ENCODE measurements at places on chromosomes 3 and 15.

DNA sequence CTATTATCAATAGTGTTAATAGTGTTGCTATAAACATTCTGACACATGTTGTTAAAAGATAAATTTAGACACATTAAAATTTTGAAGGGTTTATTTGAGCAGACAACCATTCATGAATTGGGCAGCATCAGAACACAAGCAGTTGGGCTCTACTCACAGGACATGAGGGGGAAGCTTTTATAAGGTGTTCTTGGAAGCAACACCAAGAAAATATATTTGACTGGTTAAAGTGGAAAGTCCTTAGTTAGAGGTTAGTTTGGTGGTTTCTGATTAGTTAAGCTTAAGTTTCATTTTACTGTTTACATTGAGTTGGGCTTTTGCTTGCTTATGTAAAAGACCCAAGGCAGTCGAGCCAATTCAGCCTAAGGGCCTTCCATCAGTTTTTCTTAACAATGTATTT is 220.7 kb downstream of the CD47 start:
- no peak for DNase-seq

DNA sequence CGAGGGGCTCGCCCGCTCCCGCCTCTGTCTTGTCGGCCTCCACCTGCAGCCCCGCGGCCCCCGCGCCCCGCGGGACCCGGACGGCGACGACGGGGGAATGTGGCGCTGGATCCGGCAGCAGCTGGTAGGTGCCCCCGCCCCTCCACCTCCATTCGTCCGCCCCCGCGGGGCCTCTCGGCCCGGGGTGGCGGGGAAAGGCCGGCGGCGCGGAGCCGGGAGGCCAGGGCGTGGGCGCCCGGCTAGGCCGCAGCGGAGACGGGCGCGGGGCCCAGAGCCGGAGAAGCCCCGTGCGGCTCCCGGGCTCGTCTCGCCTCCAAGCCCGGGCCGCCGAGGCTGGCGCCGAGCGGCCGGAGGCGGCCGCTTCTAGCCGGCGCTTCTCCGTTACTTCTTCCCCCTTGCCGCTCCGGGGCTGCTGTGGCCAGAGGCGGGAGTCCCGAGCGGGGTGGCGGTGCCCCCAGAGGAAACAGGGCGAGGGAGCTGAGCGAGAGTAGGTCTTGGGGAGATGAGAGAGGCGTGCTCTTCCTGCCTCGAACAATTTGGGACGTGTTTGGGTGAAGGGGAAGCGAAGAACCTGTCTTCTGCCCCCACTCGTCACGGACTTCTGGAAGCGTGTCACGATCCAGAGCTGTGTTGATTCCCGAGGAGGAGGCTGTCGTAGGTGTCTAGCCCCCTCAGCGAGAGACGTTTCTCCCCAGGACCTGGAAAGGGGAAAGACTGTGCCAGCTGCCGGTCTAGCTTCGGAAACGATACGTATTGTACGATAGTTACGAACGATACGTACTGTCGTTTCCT is 555 bp downstream of the ATP11B start:
- peak; percentile 33 for DNase-seq

DNA sequence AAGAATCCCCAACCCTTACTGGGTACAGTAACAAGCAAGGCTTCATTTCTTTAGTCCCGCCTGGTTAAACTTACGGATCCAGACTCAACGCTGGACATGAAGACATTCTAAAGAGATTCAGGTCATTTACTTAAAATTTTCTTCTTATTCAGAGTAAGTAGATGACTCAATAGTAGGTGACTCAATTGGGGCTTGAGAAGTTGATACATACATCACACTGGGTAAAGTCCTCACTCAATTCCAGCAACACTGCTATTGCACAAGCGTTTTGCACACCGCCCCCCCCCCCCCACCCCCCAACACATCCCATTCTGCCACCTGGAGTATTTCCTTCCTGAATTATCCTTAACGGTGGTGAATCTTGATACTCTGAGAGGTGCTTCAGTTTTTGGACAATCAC is 610.0 kb downstream of the FOXP1 start:
- DNase-seq: no peak

- DNase-seq: peak; percentile 36
Measured at GRCh38 chr3:27253831-27254230, 115.4 kb downstream of the NEK10 start.

DNA sequence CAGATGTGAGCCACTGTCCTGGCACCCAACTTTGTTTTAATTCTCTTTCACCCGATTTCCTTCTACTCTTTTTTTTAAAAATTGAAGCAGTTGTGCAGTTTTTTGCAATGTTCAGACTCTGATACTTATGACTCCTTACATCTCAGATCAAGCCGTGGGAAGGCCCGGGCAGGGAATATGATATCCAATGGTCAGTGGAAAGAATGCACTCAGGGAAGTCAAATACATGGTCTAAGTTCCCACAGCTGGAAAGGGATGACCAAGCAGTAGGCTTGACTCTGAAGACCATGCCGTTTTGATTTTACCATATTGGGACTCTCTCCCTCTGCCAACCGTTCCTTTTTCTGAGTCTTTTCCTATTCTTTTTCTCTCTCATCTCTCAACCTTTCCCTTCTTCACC is 157.2 kb downstream of the RPLP1 start:
- no peak for DNase-seq

- no peak for DNase-seq
Measured at GRCh38 chr3:85652360-85652759, 693.6 kb downstream of the CADM2 start.

GRCh38 chr15:65795663-65796216 is 3.6 kb upstream of the DENND4A start:
- no peak for DNase-seq

DNA sequence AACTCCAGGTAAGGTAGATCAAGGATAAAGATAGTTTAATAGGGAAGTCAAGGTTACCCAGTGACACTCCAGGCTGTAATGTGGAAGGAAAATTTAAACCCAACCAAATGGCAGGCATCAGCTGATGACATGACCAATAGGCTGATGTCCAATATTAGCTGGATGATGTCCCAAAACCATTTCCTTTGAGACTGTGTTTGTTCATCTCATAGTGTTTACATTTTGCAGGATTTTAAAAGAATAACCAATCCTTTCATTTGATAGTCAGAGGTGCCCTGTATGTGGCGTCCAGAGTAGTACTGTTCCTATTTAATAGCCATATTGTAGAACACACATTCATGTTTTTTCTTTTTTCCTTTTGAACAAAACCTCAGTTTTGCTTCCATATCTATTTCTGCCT is 23.3 kb upstream of the TMEM158 start:
- no peak for DNase-seq

DNA sequence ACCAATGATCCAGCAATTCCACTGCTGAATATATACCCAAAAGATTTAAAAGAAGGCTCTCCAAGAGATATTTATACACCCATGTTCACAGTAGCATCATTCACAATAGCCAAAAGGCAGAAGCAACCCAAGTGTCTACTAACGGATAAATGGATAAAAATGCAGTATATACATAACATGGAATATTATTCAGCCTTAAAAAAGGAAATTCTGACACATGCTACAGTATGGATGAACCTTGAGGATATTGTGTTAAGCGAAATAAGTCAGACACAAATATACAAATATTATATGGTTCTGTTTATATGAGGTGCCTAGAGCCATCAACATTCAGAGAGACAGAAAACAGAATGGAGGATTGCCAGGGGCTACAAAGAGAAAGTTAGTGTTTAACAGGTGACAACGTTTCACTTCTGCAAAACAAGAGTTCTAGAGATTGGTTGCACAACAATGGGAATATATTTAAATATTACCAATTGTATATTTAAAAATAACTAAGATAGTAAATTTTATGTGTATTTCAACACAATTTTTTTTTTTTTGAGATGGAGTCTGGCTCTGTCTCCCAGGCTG is 69.4 kb downstream of the STAG1 start:
- no peak for DNase-seq

GRCh38 chr15:56729561-56729960 is 3.7 kb downstream of the ZNF280D start:
- DNase-seq: no peak

- no peak for DNase-seq
Measured at GRCh38 chr3:39644176-39644575, 165.2 kb upstream of the MYRIP start.

DNA sequence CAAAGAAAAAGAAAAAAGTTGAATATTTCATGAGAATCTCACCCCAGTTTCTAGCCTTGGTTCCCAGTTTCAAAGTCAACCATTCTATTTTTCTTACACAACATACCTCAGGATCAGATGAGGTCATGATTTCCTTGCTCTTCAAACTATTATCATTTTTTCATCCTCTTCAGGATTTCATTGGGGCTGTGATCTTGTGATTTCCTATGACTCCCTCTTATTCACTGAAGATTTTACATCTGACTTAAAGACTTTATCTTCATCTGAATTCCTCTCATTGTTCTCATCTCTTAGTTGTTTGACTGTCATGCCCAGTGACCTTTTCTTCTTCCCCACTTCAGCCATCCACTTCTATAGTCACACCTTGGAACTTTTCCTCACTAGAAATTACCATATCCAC is 3.1 kb upstream of the C3orf33 start:
- DNase-seq: no peak

DNA sequence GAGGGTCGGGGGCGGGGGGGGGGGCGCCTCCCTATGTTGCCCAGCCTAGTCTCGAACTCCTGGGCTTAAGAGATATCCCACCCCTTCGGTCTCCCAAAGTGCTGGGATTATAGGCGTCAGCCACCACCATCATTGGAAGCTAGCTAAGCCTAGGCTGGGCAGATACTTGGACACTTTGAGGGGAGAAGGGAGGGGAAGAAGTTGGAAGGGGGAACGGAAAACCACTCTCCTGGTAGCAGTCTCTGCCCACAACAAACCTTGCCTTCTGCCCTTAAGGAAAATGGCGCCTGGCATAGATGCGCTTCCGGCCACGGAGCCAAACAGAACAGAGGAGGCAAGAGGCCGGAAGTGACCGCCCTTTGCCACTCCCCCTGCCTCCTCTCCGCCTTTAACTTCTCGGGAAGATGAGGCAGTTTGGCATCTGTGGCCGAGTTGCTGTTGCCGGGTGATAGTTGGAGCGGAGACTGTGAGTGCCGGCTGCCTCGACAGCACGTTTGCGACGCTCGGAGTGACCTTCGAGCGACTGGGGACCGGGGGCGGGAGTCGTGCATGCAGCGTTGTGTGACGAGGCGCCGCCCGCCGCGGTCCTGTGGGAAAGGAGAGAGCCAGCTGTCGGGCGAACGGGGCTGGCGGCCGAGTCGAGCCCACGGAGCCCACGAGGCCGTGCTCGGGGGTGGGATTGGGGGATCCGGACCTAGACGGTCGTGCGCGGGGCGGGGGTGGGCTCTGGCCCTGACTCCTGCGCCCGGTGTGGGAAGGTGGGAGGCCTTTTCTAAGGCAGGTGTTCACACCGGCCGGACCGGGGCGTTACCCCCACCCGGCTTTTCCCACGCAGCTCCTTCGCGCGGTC is at the start of gene MFN1:
MFN1 (plus strand) TSS at position 365 of the 850 bp plus-strand sequence. CDS start 1,143 bp downstream, outside the sequence.
- peak; percentile 73 for DNase-seq

DNA sequence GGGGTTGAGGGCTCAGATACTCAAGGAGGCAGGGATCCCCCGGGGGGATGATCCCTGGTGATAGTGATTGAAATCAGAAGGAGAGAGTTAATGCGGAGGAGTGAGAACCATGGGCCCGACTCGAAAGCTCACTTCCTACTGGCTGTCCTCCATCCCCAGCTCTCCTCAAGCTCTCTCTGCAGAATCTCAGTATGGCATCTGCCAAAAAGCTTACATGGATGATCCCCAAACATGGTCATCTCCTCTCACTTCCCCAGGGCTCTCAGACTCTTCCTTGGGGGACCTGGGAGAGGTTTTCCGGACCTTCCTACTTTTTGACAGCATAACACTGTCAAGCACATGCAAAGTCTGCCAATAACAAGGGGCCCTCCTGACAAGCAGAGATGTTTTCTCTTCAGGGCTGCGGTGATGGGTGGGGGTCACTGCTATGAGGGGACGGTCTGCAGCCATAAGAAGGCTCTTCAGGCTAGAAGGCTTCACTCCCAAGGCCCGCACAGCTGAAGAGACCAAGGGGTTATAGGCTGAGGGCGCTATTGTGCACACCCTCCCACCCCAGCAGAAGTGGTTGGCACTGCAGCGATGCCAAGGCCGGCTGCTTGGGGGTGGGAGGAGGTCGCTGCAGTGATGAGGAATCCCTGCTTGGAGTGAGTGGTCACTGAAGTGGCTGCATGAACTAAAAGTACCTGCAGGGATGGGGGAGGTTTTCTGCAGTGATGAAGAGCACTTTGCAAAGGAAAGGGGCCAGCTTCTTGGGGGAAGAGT is 828 bp upstream of the VWA5B2 start:
- DNase-seq: peak; percentile 77

- no peak for DNase-seq
Measured at GRCh38 chr3:46585799-46586693, 19.9 kb upstream of the LRRC2 start.

- DNase-seq: no peak
Measured at GRCh38 chr3:128317698-128318231, 148.9 kb downstream of the DNAJB8 start.

- no peak for DNase-seq
Measured at GRCh38 chr15:25543196-25543595, 104.4 kb upstream of the UBE3A start.

DNA sequence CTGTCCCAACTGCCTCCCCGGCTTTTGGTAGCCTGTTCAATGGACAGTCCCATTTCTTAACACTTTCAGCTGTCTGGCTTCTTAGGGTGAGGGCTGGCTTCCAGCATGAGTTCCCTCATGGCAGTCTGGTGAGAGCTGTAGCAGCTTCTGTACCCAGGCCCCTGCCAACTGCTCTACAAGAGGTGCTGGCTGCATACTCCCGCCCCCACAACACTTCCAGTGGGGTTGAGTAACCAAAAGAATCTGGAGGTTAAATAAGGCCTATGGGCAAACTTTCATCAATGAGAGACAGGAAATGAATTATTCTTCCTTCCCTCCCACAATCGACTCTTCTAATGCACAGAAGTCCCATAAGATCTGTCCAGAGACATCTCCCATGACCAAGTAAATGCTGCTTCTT is 145.0 kb downstream of the NEK10 start:
- no peak for DNase-seq

GRCh38 chr3:53347261-53348064 is at the start of gene DCP1A:
TSS of gene DCP1A (minus strand) at chr3:53347543. CDS start at chr3:53347517, 26 bp downstream.
- DNase-seq: peak; percentile 90

- no peak for DNase-seq
Measured at GRCh38 chr3:133986311-133986710, 43.4 kb downstream of the SLCO2A1 start.

DNA sequence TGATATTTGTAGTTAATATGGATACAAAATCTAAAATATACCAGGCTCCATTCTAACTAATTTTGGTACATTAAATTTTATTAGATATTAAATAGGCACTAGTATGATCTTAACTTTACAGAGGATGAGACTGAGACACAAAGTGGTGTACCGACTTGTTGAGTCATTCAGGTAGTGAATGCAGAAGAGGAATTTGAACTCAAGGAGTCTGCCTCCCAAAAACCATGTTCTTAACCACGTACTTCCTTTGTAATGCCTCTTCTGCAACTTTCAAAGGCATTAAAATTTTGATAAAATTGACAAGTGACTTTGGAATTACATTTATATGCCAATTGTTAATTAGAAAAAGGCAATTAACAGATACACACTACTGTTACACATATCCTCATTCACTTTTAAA is 61.8 kb downstream of the ZBBX start:
- no peak for DNase-seq
